ENCODE measurements at places on chromosomes 6 and 20.

GRCh38 chr20:13824459-13824858 lies 39.6 kb downstream of the NDUFAF5 start:
- no peak for DNase-seq

- DNase-seq = no peak
Observed at GRCh38 chr6:10771371-10771894, 23.8 kb downstream of the TMEM14B start.

DNA sequence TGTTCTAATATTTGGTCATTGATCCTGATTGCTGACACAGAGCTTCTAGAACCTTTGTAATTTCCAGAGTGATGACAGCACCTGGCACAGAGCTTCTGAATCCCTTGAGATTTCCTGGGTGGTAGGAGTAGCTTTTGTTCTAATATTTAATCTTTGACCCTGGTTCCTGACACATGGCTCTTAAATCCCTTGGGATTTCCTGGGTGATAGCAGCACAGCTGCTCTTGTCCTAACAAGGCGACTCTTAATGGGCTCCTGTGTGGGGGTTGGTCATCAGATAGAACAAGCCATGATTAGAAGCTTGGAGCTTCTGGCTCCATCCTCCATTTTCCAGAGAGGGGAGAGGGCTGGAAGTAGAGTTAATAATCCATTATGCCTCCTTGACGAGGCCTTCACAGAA lies 18.4 kb downstream of the GMPR start:
- DNase-seq = no peak

DNA sequence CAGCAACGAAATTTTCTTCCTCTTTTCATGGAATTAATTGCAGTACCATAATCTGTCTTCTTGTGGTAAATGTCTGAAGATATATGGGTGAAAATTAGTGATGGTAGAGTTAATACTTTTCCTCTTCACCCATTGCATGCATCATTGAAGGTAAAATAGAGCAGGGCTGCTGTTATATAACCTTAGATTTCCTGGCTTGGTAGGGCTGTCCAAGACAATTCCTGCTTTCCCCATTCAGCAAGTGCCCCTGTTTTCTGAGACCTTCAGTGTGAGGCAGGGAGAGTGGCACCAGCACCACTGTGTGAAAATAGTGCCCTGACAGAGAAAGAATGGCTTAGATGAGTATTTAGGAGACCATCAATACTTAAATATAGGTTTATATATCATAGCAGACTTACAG lies 202.0 kb downstream of the ZFAND3 start:
- no peak for DNase-seq

GRCh38 chr6:130964289-130964688 lies 98.8 kb downstream of the EPB41L2 start:
- no peak for DNase-seq

DNA sequence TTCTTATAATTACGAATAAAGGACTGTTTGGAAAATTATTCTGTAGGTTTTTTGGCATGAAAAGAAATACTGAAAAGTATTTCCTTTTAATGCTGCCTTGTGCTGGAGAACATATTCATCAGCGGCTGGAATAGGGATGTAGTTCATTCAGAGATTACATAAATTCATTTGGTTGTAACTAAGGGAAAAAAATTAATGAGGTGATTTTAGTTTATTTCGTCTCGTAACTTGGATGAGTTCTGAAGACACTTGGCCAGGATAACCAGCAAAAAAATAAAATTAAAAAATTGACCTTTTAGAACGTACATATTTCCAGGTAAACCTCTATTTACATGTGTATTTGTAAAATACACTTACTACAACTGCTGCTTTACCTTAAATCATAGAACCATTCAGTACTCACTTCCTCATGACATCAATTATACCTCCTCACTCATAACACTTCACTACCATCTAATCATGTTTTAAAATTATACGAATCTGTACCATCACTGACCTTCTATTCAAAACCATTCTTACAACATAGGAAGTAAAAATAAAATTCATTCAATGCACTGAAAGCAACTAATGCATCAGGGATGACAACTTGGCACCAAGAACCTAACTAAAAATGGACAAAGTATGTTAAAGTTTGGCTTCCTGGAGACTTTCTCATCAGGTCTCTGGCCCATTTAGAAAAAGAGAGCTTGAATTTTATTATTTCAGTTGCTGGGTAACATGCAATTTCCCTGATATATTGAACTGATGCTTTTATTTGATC lies 17.2 kb downstream of the KLHL31 start:
- DNase-seq = no peak

- peak; percentile 52 for DNase-seq
Observed at GRCh38 chr20:34525709-34526416, 9.6 kb downstream of the DYNLRB1 start.

DNA sequence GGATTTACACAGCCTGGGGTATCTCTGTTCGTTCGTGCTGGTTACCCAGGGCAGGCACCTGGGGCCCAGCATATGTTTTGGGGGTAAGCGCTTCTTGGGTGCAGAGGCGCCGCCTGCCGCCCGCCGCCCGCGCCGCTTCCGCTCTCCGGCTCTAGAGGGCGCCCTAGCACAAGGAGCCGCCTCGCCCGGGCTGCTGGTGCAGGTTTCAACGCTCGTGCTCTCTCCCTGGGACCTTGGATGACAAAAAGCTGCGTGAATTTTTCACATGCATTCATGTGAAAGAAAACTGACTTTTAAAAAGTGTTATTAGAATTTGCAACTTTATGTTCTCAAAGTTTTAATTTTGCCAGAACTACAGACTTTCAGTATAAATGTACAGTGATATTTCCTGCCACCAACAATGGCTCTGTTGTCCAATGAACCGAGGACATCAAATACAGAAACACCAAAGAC lies 32.5 kb downstream of the PRR18 start:
- peak; percentile 60 for DNase-seq

- no peak for DNase-seq
Observed at GRCh38 chr20:3021327-3021726, 22.1 kb upstream of the GNRH2 start.

- no peak for DNase-seq
Observed at GRCh38 chr20:45218124-45218523, 3.0 kb upstream of the SEMG2 start.

All from occipital lobe (tissue), 3 donors.